DMS53 (cell line): ENCODE measurements at places on chromosomes 16 and 17.
A peak's percentile ranks its signal among the peaks of the same experiment; 100 is the strongest.

- no peak for DNase-seq
These were observed 19.1 kb upstream of the SP6 start for GRCh38 chr17:47870056-47870455.

DNA sequence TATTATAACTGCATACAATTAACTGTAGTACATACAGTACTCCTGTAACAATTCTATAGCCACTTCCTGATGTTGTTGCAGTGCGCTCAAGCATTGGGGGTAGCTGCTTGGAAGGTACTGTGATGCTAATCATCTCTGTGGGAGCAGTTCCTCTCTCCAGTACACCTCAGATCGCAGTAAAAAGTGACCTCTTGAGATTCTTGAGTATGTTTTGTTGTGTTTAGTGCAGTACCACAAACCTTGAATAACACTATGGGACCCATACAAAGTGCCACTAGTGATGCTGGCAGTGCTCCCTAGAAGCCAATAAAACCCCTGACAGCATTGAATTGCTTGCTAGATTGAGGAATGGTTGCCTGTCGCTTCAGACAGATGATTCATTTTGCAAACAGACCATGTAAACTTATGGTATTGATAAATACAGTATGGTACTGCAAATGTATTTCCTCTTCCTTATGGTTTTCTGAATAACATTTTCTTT is 193.0 kb downstream of the SPECC1 start:
- DNase-seq, result peak; percentile 62

- DNase-seq, result no peak
These were observed 223.9 kb upstream of the HS3ST3A1 start for GRCh38 chr17:13825526-13826040.

DNA sequence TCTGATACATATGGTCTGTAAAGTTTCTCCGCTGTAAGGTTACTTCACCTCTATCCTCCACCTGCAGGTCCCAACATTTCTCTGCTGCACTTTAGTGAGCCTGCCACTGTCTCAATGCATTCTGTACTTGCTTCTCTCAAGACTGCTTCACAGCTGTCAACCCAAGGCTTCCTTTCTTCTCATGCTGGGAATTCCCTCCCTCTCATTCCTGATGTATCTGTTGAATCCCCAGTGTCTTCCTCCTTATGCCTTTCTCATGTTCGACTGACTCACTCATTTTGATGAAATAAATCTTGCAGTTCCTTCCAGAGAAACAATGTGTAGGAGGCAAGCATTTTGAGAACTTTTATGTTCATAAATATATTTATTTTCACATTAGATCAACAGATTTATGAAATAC is 288.3 kb downstream of the CNTNAP4 start:
- no peak for DNase-seq

- no peak for DNase-seq
These were observed 100.7 kb downstream of the CYLD start for GRCh38 chr16:50842589-50842988.

DNA sequence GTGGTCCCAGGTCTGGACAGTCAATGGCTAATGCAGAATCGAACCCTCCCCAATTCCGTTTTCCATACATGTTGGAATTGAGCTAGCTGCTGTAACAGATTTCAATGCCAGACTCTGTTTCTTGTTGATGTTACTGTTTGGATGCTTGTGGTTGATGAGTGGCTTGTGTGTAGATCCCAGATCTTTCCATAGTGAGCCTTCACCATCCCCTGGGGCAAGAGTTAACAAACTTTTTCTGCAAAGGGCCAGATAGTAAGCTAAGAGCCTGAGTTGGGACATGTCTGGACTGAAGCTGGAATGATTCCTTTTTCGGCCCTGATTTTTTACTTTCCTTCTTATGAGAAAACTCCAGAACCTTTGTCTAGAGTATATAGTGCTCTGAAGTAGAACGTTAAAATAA is 296.3 kb downstream of the CPPED1 start:
- DNase-seq, result no peak

DNA sequence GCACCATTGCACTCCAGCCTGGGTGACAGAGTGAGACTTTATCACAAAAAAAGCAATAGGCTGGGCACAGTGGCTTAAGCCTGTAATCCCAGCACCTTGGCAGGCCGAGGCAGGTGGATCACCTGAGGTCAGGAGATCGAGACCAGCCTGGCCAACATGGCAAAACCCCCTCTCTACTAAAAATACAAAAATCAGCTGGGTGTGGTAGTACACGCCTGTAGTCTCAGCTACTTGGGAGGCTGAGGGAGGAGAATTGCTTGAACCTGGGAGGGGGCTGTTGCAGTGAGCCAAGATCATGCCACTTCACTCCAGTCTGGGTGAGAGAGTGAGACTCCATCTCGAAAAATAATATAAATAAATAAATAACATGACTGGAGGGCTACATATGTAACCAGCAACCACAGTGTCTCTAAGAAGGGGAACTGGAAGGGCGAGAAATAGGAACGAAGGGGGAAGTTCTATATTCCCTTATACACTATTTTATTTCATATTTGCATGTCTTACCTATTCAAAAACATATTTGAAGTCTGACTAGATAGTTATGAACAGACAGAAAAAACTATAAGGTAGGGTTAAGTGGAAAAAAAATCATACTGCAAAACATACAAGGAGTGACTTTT is 25.9 kb downstream of the MYH11 start:
- DNase-seq, result no peak

- no peak for DNase-seq
These were observed 644.1 kb downstream of the WWOX start for GRCh38 chr16:78743556-78743955.

DNA sequence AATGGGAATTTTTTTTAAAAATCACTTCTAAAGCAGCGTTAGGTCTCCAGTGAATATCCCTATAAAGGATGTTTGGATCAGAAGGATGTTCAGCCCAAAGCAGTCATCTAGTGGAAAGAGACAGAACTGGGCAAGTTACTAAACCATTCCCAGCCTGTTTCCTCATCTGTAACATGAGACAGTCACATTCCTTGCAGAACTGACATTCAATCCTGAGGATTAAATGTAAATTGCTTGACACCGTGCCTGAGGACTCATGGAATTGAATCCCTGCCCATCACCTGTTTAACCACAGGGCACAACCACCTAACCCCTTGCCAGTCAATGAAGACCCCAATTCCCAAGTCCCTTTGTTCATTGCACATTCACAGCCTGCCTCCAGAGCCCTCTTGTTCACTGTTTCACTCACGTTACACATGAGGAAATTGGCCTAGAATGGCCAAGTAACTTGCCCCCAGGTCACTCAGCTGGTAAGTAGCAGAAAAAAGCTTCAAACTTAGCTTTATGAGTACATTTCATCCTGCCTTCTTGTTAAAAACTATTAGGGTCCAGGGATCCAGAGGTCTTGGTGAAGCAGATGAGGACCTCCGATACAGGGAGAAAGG is 1.4 kb downstream of the CMTM2 start:
- peak; percentile 10 for DNase-seq

DNA sequence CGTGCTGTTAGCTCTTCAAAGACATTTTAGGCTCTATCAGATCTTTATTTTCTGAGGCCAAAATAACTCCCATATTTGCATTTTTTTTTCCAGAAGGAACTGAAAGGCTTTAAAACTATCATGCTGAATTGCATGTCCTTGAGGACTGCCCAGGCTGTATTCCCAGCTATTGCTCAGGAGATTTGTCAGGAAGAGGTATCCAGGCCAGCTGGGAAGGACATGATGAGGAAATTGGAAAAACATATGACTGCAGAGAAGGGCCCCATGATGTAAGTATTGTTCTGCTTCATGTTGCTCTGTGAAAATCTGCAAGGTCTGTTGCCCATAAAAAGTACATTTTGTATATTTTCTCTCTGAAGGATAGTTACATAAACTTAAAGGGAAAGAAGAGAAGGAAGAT is 5.7 kb downstream of the CDC6 start:
- no peak for DNase-seq

GRCh38 chr16:14427371-14427948 is 202.6 kb downstream of the PARN start:
- DNase-seq, result no peak

- DNase-seq, result no peak
These were observed 24.9 kb downstream of the FBXO31 start for GRCh38 chr16:87358696-87359095.

GRCh38 chr17:33090806-33091205 is 99.2 kb downstream of the SPACA3 start:
- no peak for DNase-seq

DNA sequence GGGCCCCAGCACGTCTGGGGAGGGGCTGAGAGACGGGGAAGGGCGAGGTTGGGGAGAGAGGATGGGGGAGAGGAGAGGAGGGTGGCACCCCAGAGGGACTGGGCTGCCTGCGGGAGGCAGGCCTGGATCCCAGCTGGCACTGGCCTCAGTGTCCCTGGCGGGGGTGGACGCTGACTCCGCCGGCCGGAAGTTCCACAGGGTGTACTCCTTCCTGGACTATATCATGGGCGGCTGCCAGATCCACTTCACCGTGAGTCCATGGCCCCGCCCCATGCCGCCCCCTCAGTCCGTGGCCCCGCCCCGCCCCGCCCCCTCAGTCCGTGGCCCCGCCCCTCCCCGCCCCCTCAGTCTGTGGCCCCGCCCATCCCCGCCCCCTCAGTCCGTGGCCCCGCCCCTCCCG is 11.3 kb downstream of the CPNE7 start:
- peak; percentile 58 for DNase-seq

- no peak for DNase-seq
These were observed 1025.2 kb upstream of the GOT2 start for GRCh38 chr16:59759296-59759695.

GRCh38 chr16:30748634-30749445 is 615 bp downstream of the PHKG2 start:
- peak; percentile 59 for DNase-seq

DNA sequence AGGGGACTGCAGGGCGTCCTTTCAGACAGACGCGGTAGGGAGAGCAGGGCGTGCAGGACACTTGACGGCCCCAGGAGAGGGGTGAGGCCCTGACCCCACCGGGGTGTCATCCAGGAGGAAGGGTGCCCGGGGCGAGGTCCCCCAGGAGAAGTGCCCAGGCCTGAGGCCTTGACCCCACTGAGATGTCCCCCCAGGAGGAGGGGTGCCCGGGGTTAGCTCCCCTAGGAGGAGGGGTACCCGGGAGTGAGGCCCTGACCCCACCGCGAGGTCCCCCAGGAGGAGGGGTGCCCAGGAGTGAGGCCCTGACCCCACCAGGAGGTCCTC is 27.2 kb upstream of the METRNL start:
- DNase-seq, result no peak

DNA sequence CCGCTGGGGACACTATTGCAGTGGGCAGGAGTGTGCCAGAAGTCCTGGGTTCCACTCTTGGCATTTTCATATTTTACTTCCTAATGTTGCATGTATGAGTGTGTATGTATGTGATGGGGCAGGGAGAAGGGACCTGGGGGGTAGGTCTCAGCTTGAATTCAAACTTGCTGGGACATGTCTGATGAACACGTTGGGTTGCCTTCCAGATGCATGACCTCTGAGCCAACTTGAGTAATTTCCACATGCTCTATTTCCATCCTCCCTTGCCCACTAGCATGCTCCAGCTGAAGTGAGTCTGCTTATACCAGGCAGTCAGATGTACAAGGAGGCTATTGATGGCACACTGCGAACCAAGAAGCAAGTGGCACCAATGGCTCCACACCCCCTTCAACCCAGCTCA is 32.9 kb upstream of the SRSF1 start:
- no peak for DNase-seq

- DNase-seq, result no peak
These were observed 11.3 kb downstream of the GINS2 start for GRCh38 chr16:85677383-85677967.

GRCh38 chr16:27503662-27504061 is 46.1 kb downstream of the GTF3C1 start:
- DNase-seq, result no peak

GRCh38 chr16:22177968-22178930 is 15.9 kb downstream of the SDR42E2 start:
- DNase-seq, result no peak

- no peak for DNase-seq
These were observed 351.2 kb upstream of the DYNLRB2 start for GRCh38 chr16:80189476-80190175.

DNA sequence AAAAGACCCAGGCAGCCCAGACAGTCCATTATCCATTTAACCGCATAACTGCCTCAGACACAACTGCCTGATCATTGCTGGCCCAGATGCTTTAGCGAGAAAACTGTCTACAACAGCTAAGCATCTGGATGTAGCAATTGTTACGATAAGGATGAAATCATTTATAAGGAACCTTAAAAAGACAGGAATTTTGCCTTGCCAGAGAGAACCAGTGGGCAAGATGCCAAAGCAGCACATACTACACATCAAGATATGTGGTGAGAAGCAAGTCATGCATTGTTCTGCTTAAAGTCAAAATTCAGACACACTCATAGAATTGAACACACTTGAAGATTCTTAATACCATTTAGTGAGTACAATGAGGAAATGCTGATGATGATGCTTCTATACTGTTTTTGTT is 1525.3 kb downstream of the CDH8 start:
- no peak for DNase-seq

- DNase-seq, result no peak
These were observed 2.9 kb downstream of the RPL26 start for GRCh38 chr17:8380049-8380448.

GRCh38 chr17:64240741-64241347 is 22.2 kb downstream of the TEX2 start:
- no peak for DNase-seq

- DNase-seq, result no peak
These were observed 151.7 kb upstream of the COX10 start for GRCh38 chr17:13917634-13918033.

DNA sequence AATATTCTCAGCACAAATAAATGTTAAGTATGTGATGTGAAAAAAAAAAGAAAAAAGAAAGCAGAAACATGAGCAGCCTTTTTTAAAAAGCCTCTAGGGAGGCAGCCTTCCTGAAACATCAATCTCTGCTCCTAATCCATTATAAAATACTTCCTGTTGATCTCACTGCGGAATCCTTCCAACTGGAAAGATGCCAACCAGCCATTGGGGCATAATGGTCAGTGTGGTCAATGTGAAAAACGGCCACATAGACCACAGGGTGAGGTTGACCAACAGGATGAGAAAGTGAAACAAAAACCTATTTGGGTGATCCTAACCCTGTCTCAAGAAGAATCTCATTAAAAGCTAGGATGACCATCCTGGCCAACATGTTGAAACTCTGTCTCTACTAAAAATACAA is 26.1 kb upstream of the ABCA8 start:
- DNase-seq, result no peak

DNA sequence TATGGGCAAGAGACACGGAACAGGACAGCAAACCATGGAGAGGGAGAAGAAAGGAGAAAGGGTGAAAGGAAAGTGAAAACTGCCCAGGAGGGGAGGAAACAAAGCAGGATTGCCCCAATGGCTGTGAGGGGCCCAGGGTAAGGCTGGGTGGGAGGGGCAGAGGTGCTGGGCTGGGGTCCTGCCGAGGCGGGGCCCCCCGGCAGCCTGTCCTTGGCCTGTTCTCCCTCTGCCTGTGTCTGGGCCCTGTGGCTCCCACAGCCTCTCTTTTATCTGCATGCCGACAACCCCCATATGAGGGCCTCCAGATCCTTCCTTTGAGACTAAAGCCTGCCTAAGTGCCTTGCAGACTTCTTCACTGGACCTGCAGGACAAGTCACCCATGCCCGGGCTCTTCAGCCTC is 15.5 kb downstream of the ZNHIT3 start:
- DNase-seq, result no peak
